ENCODE measurements at places on chromosomes 7 and 10. TPM values are rescaled to one million over a fixed set of nuclear protein-coding genes. Genes with fewer than 3 reads are reported as not detected.

Gene ARHGAP21
- total RNA-seq, result 209 TPM

Gene TEX47
- not detected for total RNA-seq

Gene VIM
- 1,950 TPM for total RNA-seq

Gene MGMT
- 29.6 TPM for total RNA-seq

Gene NSMCE4A
- total RNA-seq, result 75.5 TPM

Gene ANKRD22
- 0.44 TPM for total RNA-seq
